ENCODE measurements at places on chromosomes 4 and X. TPM values are rescaled to one million over a fixed set of nuclear protein-coding genes. Genes with fewer than 3 reads are reported as not detected.

Gene ATRX
- 26.6 TPM for total RNA-seq

Gene ANKRD50
- total RNA-seq, result 15.2 TPM

Gene NLRP2B
- not detected for total RNA-seq

Gene SSX2
- total RNA-seq, result not detected

Gene IGSF1
- not detected for total RNA-seq

Gene NWD2
- total RNA-seq, result not detected

Gene SPATA4
- total RNA-seq, result not detected

Gene FLNA
- total RNA-seq, result 1,686 TPM

Gene COL4A6
- under 0.01 TPM for total RNA-seq

Gene ZMAT1
- not detected for total RNA-seq

Gene OCIAD1
- 54.6 TPM for total RNA-seq

Gene CT47B1
- not detected for total RNA-seq

Gene FHIP1A
- 3.0 TPM for total RNA-seq

Gene TMPRSS11B
- not detected for total RNA-seq

Gene CPE
- 15.2 TPM for total RNA-seq

Gene SRPK3
- total RNA-seq, result not detected

Gene CSAG3
- total RNA-seq, result not detected

Gene CSTF2
- total RNA-seq, result 28.3 TPM

Gene PRDM8
- 8.5 TPM for total RNA-seq

Gene FMR1NB
- not detected for total RNA-seq

Gene NLGN4X
- total RNA-seq, result 1.2 TPM

Gene SPANXC
- 4.4 TPM for total RNA-seq

Gene APELA
- total RNA-seq, result 24.9 TPM

Gene FRG2
- total RNA-seq, result not detected

Gene NKRF
- 3.1 TPM for total RNA-seq

Gene AFP
- not detected for total RNA-seq

Gene IDUA
- total RNA-seq, result 2.4 TPM

Gene MAGEA1
- total RNA-seq, result not detected

Gene PTPN13
- 16.0 TPM for total RNA-seq

Gene MAGEA9B
- total RNA-seq, result not detected

Gene ATP1B4
- not detected for total RNA-seq

Gene TLR6
- total RNA-seq, result 1.5 TPM

Gene FAM200B
- total RNA-seq, result 45.3 TPM

Gene UGT2B15
- total RNA-seq, result not detected

Gene LGI2
- total RNA-seq, result not detected

Gene DRD5
- total RNA-seq, result not detected

Gene HTR2C
- not detected for total RNA-seq

Gene C4orf17
- not detected for total RNA-seq

Gene CYLC1
- total RNA-seq, result not detected

Gene TNMD
- not detected for total RNA-seq

Gene DCAF4L1
- not detected for total RNA-seq

Gene BANK1
- not detected for total RNA-seq

Gene TMEM156
- total RNA-seq, result 18.6 TPM

Gene MTNR1A
- total RNA-seq, result 0.13 TPM

Gene SPANXD
- not detected for total RNA-seq

Gene BBS12
- total RNA-seq, result 3.3 TPM

Gene SYTL5
- total RNA-seq, result 0.22 TPM

Gene PHF8
- 7.8 TPM for total RNA-seq

Gene PCSK1N
- total RNA-seq, result 3.2 TPM

Gene PABPC4L
- total RNA-seq, result not detected

Gene ALB
- not detected for total RNA-seq

Gene CXorf49
- not detected for total RNA-seq

Gene SMS
- total RNA-seq, result 437 TPM

Gene CFAP99
- total RNA-seq, result not detected

Data from SJSA1 (cell line).